ENCODE measurements at places on chromosomes 16 and 17. TPM values are rescaled to one million over a fixed set of nuclear protein-coding genes. Genes with fewer than 3 reads are reported as not detected.

DNA sequence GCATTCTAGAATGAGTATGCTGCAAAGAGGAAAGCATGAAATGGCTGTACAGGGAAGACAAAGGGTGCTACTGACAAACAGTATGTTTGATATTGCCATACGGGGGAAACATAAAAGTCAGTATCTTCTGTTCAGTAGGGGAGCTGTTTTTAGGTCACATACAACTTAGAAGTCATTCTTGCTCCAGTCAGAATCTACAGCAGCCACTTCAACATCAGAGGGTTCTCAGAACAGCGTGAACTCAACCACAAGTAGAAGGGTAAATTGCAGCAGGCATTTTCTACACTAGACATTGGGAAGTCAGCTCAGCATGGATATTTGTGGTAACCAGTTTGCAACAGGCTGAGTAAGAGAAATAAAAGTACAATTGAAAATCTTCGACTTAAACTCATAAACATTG, 1241.8 kb upstream of the GOT2 start:
- DNase-seq, result no peak

DNA sequence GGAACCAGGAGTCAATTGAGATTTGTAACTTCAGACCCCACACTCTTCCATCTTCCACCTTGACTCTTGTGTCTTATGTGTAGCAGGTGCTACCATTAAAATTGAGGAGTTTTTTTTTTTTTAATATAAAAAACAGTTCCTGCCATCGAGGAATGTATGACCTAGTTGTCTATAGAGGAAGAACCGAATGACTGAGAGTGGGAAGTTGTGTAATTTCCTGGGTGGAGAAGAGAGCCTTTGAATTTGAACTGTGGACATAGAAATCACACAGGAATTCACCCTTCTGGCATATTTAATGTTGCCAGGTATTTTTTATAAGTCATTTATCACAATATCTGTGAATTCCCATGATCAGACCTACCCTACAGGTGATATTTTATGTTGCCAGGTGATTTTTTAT, 22.0 kb downstream of the SP2 start:
- no peak for DNase-seq

- DNase-seq, result no peak
Observed at GRCh38 chr16:1494711-1495110, 1.6 kb downstream of the TELO2 start.

- DNase-seq, result no peak
Observed at GRCh38 chr16:85310868-85311585, 198.8 kb upstream of the CIBAR2 start.

- no peak for DNase-seq
Observed at GRCh38 chr17:55961386-55961785, 191.9 kb upstream of the ANKFN1 start.

GRCh38 chr17:54172985-54173316, 350.2 kb downstream of the KIF2B start:
- DNase-seq, result no peak

DNA sequence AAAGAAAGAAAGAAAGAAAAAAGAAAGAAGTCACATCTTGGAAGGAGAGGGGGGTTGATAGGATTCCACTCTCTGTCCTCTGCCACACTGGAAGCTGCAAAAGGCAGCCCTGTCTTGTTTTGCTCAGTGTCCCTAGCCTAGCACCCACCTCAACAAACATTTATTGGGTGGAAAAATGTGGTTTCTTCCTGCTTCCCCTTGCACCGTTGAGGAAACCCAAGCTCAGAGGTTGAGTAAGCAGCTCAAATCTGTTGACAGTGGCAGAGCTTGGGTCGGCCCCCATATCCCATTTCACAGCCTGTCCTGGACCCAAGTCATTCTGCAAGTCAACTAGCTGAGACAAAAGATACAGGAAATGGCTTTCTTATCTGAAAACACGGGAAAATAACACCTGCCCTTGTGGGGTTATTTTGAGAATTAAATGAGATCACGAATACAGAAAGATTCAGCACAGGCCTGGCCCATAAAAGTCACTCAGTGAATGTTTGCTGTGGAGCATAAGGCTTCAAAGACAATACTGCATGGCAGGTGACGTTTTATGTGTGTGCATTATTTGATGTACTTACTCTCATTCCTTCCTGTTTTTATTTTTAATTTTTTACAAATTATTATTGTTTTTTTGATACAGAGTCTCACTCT, 63.6 kb downstream of the SCNN1B start:
- no peak for DNase-seq

DNA sequence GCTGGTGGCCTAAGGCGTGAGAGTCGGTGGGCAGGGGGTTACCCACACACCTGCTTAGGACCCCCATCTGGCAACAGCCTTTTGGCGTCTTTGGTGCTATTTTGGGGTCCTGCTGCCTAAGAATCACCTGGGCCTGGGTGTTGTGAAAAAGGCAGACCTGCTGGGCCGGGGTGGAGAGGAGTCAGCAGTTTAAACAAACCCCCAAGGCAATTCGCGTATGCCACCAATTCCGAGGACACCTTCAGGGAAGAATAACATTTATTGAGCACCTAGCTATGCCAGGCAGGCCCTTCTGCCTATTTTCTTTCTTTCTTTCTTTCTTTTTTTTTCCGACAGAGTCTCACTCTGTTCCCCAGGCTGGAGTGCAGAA, 53.9 kb upstream of the TOB1 start:
- no peak for DNase-seq

DNA sequence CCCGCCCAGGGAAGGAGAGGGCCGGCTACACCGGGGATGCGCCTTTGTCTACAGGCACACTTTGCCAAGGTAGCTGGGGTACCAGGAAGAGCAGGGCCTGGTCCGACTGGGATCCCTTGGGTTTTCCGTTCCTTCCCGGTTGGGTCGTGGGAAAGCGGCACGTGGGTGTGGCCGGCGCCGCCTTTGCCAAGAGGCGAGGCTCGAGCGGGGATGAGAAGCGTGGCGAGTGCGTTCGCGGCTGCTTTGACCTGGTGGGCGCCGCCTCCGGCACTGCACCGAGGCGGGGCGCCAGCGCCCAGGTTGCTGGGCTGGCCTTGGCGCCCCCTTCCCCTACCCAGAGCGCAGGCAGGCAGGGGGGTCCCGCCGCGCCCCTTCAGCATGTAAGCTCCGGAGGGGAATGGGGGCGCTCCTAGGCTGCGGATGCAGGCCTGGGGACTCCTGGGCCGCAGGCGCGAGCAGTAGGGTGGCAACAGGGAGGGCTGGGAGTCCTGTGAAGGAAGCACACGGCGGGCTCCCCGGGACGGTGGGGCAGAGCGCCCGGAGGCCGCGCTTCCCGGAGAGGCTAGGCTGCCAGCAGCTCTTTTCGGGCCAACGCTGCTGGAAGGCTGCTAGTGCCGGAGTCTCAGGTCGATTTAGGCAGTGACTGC, 2.0 kb downstream of the HAS3 start:
- no peak for DNase-seq

GRCh38 chr16:12168074-12169000, 191.8 kb downstream of the SNX29 start:
- DNase-seq, result no peak

- DNase-seq, result no peak
Observed at GRCh38 chr16:12057266-12057665, 80.7 kb downstream of the SNX29 start.

DNA sequence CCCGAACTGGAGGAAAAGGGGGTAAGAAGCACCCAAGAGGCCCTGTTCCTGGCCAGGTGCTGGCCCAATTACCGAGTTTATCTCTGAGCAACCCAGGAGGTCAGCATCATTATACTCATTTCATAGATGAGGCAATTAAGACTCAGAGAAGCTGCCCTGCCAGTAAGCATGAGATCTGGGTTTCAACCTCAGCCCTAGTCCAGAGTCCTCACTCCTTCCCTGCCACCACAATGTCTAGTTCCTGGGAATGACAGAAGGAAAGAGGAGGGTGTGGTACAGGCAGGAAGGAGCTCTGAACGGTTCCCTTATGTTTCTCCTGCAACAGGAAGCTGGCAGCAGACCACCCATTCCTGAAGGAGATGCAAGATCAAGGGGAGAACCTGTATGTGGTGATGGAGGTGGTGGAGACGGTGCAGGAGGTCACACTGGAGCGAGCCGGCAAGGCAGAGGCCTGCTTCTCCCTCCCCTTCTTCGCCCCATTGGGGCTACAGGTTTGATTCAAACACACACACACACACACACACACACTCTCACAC, 7.4 kb downstream of the GSDMA start:
- DNase-seq, result no peak

The PROCA1 gene
- 0.53 TPM for total RNA-seq

The ASGR2 gene
- total RNA-seq, result not detected
